Thoracic aorta (tissue), 2 donors: ENCODE measurements at places on chromosomes 1 and 21.

DNA sequence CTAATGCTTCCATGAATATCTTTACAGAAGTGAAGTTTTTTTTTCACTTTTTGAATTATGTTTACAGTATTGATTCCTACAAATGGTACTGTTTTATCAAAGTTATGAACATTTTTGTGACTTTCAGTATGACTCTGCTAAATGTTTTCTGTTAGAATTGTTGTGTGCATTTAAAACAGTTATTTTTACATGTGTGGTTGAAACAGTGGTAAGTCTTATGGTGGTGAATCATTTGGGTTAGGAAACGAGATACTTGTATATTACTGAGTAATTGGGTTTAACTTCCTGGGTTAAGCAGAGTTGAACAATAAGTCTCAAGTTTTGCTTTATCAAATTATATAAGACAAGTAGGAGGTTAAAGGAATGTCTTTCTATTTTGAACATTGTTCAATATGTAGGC is 66.8 kb downstream of the VPS13D start:
- no peak overlapping the region for H3K4me3 ChIP-seq
- H3K27me3 ChIP-seq: no peaks in the 10 kb centered on the region
- DNase-seq: no peak
- H3K27ac ChIP-seq: no peak overlapping the region
- H3K4me1 ChIP-seq: peaks cover 21% of the 10 kb centered on the region

DNA sequence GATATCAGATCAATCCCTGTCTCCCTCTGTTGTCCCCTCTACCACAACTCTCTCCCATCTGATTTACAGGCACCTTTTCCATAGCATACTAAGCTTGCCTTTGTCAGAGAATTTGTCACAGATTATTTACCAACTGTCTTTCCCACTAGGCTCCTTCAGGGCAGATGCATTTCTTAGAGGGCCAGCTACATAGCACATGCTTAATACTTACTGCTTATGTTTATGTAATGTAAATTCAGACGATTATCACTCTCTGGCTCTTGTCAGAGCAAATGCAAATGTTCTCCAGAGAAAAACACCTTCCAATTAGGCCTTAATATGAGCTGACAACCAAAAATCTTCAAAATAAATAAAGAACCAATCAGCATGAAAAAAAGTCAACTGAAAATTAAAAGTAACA is 15.3 kb upstream of the RABGGTB start:
- no peak overlapping the region for H3K27ac ChIP-seq
- no peak for DNase-seq
- H3K36me3 ChIP-seq: no peaks in the 10 kb centered on the region
- no peak overlapping the region for H3K4me3 ChIP-seq

GRCh38 chr1:16727190-16728111 is 12.9 kb upstream of the RNU1-4 start:
- no peak overlapping the region for H3K4me3 ChIP-seq
- H3K27ac ChIP-seq: peak overlapping the region; percentile 50
- no peaks in the 10 kb centered on the region for H3K27me3 ChIP-seq
- peaks cover 6% of the 10 kb centered on the region for H3K4me1 ChIP-seq
- H3K36me3 ChIP-seq: no peaks in the 10 kb centered on the region
- DNase-seq: no peak

DNA sequence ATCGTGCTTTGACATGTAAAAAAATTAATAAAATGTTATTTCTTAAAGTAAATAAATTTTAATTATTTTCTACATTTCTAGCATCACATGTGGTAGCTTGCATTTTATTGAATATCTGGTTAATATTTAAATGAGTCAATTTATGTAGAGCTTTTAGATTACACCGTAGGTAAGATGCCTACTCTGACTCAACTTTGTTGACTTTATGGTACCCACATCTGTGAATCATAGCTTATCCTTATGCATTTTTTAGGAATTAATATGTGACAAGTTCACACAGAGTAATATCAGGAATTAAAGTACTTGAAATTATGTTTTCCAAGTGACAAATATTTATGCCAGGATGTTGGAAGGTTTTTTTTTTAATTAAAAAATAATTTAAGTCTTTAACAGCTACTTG is 120.7 kb downstream of the LEPR start:
- DNase-seq: no peak
- no peak overlapping the region for H3K4me3 ChIP-seq
- H3K27ac ChIP-seq: no peak overlapping the region
- H3K4me1 ChIP-seq: no peaks in the 10 kb centered on the region
- no peaks in the 10 kb centered on the region for H3K36me3 ChIP-seq

- H3K4me1 ChIP-seq: peaks cover 21% of the 10 kb centered on the region
- peak overlapping the region; percentile 27 for H3K27ac ChIP-seq
- no peak for DNase-seq
- peak overlapping the region; percentile 66 for H3K4me3 ChIP-seq
Measured at GRCh38 chr21:44932408-44933181, 7.2 kb upstream of the SLX9 start.

GRCh38 chr1:209427811-209428210 is 155.7 kb upstream of the CAMK1G start:
- no peaks in the 10 kb centered on the region for H3K36me3 ChIP-seq
- H3K4me3 ChIP-seq: no peak overlapping the region
- H3K4me1 ChIP-seq: no peaks in the 10 kb centered on the region
- no peaks in the 10 kb centered on the region for H3K27me3 ChIP-seq
- H3K27ac ChIP-seq: no peak overlapping the region

GRCh38 chr1:87812871-87813577 is 484.3 kb downstream of the LMO4 start:
- no peak overlapping the region for H3K4me3 ChIP-seq
- DNase-seq: no peak
- H3K36me3 ChIP-seq: no peaks in the 10 kb centered on the region

- H3K27me3 ChIP-seq: no peaks in the 10 kb centered on the region
- no peaks in the 10 kb centered on the region for H3K36me3 ChIP-seq
- no peak for DNase-seq
- peaks cover 46% of the 10 kb centered on the region for H3K4me1 ChIP-seq
- no peak overlapping the region for H3K4me3 ChIP-seq
- no peak overlapping the region for H3K27ac ChIP-seq
Measured at GRCh38 chr1:71019233-71019969, 28.2 kb downstream of the PTGER3 start.
